ENCODE measurements at places on chromosomes 5 and 9. TPM values are rescaled to one million over a fixed set of nuclear protein-coding genes. Genes with fewer than 3 reads are reported as not detected.
A peak's percentile ranks its signal among the peaks of the same experiment; 100 is the strongest.

DNA sequence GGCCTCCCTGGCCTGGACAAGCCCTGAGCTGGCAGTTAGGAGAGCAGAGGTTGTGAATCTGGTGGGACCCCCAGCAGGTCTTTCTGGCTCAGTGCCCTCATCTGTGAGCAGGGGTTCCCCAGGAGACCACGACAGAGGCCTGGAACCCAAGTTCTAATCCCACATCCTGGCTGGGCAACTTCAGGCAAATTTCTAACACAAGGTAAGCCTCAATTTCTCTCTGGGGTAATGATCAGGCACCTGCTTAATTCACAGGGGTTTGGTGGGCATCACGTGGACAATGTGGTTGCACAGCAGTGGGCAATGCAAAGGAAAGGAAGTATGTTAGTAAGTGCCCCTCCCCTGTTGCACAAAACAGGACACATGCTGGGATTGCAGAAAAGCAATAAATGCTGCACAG lies 1.9 kb upstream of the KCNIP1 start:
- DNase-seq = no peak

GRCh38 chr5:120564013-120564412 lies 99.9 kb downstream of the PRR16 start:
- no peak for DNase-seq

SOHLH1 gene
- not detected for total RNA-seq

MAP1B gene
- 121 TPM for total RNA-seq

- DNase-seq = no peak
Observed at GRCh38 chr9:125538092-125538473, 168.9 kb downstream of the MAPKAP1 start.

- DNase-seq = no peak
Observed at GRCh38 chr9:27703216-27703980, 130.1 kb upstream of the C9orf72 start.

DNA sequence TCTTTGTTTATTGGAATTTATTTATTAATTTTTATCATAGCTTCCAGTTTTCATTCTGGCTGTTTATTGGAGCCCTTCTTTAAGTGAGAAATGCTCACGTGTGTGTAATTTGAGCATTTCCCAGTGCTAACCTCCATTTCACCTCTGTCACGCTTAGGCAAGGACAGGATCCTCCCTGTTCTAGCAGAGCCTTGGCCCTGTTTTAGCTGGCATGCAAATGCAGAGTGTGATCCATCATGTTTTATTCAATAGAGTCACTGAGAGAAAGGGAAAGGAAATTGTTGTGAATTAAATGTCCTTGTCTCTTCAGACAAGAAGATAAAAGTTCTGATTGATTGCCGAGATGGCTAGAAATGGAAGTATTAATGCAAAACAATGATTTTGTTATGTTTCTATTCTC lies 137.3 kb upstream of the ACO1 start:
- DNase-seq = no peak

DNA sequence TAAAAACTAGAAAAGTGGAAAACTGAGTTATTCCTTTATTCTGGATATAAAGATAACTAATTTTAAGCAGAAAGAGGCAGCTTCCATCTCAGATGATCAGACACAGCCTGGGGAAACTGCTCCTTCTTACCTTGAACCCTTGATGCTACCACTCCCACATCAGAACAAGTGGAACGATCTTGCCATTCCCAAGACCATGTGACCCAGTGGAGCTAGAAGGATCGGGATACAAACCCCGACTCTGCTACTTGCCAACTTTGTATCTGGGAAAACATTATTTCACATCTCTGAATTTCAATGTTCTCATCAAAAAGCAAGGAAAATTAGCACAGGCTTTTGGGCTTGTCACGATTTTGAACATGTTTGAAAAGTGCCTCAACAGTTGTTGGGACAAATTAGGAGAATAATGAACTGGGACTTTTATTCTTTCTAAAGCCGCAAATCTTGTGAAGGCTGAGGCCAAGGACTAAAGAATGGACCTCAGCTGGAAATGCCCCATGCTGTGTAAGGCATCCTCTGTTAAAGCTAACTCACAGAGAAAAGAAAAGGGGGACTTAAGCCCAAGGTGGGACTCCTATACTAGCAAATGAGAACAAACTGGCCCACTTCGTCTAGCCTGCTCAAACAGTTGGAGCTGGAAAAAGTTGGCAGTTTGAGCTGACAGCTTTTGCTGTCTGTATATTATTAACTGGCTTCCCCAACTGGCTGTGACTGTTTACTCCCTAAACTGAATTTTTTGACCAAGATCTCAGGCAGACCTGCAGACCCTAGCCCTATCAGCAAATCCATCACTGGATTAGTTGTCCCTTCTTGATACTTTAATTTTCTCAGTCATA lies 552.3 kb downstream of the EFNA5 start:
- DNase-seq = no peak

ACTBL2 gene
- total RNA-seq = not detected

SPDL1 gene
- 7.0 TPM for total RNA-seq

DNA sequence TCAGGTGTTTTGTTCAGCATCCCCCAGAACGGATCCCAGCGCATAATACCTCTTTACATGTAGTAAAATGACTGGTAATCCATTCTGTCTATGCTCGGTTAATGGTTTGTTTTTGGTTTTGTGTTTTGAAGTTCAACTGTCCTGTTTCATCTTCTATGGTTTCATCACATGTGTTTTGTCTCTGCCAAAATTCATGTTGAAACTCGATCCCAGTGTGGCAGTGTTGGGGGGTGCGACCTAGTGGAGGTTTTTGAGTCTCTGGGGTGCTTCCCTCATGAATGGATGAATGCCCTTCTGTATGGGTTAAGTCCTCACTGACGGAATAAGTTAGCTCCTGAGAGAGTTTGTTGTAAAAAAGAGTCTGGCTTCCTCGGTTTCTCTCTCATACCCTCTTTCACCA lies 317.4 kb downstream of the KDM4C start:
- DNase-seq = no peak

DNA sequence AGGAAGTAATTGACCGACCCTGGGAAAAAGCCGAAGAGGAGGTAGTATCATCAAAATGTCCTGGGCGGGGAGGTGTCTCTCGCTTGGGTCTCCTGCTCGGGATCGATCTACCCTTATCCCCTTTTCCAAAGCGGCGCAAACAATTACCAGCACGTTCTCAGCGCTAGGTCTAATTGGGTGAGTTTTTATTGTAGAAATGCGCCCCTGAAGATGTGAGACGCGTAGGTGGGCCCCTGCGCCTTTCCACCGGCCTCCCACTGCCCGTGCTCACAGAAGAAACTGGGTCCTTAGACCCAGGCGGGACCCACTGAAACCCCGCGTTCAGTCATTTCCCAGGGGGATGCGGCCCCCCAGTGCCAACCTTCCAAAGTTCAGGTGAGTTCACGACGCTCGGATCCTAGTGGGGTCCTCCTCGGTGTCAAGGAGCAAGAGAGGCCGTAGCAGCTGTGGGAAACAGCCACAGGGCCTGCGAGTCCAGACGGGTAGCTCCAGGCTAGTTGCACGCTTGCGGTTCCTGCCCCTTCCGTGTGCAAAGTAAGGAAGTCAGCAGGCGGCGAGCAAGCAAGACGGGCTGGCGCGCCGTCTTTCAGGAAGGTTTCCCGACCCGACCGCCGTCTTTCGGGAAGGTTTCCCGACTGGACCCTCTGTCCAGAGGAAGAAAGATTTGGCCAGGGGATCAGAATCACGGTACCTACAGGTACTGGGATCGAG lies 1.5 kb downstream of the SMIM32 start:
- DNase-seq = peak; percentile 79

DNA sequence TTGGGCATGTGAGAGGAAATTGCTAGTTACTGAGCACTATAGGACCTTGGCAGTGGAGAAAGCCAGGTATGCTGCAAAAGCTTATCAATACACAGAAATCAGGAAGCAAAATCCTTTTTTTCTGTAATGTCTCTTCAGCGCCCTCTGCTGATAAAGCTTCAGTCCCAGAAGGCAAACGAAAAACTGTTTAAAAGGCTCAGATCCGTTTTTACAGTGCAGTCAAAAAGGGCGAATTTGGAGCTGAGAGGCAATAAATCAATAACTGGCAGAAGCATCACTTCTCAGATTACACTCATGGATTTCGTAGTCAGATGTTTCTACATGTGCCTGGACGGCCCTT lies 1.1 kb upstream of the MAN2A1 start:
- DNase-seq = no peak

SLC12A7 gene
- 39.4 TPM for total RNA-seq

DNA sequence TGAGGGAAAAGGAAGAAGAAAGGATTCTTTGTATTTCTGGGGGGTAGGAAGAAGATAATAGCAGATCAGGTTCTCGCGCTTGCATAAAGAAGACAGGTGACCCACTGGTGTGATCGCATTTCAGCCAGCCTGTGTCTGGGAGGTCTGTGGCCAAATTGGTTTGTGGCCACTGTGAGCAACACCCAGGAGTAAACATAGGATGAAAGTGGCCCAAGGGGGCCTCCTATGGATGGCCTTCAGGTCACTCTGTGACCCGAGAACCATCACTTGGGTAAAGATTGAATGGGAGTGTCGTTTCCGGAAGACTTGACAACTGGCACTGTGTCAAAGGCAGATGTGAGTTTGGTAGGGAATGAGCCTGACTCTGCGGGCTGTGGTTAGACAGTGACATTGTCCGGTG lies 34.2 kb downstream of the RAI14 start:
- no peak for DNase-seq

GRCh38 chr9:37377688-37378612 lies 44.5 kb upstream of the GRHPR start:
- DNase-seq = no peak

DNA sequence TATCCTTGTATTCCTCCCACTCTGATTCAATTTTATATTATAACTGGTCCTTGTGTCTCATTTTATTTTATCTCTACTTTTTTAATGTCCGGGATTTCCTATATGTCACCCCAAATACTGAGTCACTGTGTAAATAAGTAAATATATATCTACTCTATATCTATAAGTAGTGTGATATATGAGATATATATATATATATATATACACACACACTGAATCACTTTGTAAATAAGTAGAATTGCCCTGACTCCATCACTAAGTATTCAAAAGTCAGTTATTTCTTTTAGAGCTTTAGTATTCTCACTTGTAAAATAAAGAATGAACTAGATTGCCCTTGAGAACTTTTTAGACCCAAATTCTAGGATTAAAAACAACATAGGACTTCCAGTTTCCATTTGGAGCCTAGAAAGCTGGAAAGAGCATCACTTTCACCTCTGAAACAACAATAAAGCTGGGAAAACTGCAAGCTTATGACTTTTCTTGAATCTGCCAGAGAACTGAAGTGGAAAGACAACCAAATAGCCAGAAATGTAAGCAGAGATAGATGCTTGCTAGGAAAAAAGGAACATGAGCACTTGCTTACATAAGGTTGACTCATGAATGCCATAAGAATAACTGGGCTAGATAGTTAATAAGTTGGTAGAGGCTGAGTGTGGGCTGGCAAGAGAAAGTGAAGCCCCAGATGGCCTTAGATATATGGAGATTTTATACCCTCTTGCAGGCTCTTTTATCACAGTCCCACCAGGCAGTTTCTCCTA lies 171.1 kb upstream of the TLX3 start:
- no peak for DNase-seq

PHF24 gene
- 0.39 TPM for total RNA-seq

- DNase-seq = no peak
Observed at GRCh38 chr5:107653685-107654084, 17.1 kb downstream of the EFNA5 start.

DNA sequence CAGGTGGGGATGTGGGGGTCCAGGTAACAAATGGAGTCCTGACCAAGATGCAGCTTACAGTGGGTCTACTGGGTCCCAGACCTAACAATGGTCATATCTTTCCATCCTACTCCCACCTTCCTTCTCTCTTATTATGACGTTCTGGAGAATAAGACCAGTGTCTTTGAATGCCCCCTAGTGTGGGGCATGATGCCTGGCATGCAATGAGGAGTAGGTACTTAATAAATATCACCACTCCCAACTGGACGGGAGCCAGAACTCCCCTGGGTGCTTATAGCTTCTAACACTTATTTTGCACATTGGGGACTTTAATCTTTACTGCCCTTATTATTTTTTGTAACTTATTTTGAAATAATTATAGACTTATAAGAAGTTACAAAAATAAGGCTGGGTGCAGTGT lies 98.2 kb downstream of the NDFIP1 start:
- DNase-seq = no peak

GRCh38 chr5:135648116-135648515 lies 69.3 kb upstream of the CXCL14 start:
- DNase-seq = no peak

AGTPBP1 gene
- 26.8 TPM for total RNA-seq

DNA sequence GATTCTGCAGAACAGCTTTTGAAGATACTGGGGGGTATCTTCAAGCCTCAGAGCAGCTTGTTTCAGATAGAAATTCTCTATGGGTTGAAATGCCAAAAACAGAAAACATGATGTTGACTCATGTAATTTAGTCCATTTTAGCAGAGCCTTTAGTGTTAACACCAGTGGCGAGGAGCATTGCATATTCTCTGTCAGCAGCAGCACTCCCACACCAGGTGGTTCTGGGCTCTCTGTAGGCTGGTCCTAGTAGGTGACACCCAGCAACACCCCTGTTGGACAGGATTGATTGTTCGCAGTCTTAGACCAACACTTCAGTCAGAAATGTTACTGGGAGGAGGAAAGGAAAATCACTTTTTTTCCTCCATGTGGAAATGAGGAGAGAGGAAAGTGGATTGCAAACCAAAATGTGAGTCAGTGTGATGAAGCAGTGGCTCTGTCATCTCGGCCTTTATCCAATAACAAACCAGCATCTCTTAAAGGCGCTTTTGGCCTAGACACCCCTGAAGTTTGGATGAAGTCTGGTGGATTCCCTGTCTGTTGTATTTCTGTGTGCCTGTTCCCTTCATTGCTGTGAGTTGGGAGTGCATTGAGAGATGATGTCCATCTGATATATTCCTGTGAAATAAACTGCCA lies 16.8 kb downstream of the SLC46A2 start:
- no peak for DNase-seq

DNA sequence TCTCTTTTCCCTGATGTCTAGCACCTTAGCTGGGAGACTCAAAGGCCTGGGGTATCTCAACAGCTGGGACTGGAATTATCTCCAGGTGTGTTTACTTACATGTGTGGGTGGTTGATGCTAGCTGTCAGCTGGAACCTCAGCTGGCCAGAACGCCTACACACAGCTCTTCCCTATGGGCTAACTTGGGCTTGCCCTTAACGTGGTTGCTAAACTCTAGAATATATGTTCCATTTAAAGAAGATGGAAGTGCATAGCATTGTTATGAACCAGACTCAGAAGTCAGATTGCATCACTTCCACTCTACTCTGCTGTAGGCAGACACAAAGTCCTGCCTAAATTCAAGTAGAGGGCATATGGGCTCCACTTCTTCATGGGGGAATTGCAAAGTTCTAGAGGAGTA lies 29.3 kb downstream of the SGCD start:
- no peak for DNase-seq

DNA sequence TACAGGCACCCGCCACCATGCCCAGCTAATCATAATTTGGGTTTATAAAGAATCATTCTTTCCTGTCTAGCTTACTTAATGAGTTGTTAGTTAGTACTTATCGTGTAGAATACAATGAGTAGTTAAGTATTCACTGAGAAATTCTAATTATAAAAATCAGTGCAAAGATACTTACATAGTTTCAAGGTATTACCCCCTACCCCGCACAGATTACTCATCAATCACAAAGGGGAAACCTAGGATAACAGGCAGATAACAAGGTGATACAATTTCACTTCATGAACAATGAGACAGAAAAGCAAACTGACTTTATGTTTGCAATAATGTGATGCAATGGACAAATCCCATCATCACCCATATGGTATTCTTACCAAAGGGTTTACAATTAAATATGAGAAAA lies 109.6 kb downstream of the FAM174A start:
- DNase-seq = no peak

PCDHGA9 gene
- 3.9 TPM for total RNA-seq

MAP3K1 gene
- 16.5 TPM for total RNA-seq

- no peak for DNase-seq
Observed at GRCh38 chr9:109098171-109098959, 21.4 kb downstream of the TMEM245 start.
